Pons (tissue), 1 donor: ENCODE measurements at places on chromosomes 5 and 9.
A peak's percentile ranks its signal among the peaks of the same experiment; 100 is the strongest.

DNA sequence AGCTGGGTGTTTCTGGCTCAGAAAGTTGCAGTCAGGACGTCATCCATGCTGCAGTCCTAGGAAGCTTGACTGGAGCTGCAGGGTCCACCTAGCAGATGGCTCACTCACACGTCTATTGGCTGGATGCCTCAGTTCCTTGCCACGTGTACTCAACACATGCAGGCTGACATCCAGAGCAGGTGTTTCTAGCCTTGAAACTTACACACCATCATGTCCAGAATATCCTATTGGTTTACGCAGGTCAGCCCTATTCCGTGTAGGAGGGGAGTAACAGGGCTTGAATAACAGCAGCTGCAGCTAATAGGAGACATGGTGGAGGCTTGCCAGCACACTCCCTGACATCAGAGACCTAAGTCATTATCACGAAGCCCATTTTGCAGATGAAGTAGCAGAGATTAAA, 473.5 kb downstream of the ACTL7B start:
- DNase-seq = no peak

GRCh38 chr9:92669527-92669889, 423 bp downstream of the IPPK start:
- DNase-seq = no peak

- DNase-seq = no peak
Observed at GRCh38 chr9:128588581-128589233, 36.3 kb downstream of the SPTAN1 start.

GRCh38 chr5:170748951-170749471, 34.5 kb upstream of the GABRP start:
- DNase-seq = no peak

DNA sequence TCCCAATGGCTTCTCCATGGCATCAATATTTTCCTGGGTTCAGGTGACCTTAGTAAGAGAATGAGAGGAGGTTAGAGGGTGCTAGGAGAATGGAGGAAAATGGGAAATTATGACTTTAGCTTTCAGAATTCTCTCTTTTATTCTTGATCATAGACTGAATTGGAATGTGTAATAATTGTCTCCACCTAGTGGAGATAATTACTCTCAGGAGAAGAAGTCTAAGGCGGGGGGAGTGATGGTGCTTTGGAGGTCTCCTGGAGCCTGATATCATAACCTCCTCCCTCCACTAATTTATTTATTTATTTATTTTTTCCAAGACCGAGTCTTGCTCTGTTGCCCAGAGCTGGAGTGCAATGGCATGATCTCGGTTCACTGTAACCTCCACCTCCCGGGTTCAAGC, 221.3 kb downstream of the GRIA1 start:
- DNase-seq = no peak

- no peak for DNase-seq
Observed at GRCh38 chr5:168910874-168911273, 331.7 kb upstream of the PANK3 start.

DNA sequence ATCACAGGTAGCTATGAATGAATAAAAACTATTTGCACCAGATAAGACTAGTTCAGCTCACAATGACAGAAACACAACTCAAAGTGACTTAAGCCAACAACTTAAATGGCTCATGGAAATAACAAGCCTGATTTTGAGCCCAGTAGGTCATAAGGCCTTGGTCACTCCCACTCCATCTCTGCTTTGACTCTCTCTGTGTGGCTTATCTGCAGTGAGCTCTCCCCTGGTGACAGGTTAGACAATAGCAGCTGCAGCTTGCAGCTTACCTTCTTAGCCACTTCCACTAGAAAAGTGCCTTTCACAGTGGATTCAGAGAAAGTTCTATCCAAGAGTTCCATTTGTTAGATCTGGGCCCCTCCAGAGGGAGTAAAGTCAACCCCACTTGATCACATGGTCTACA, 315.7 kb downstream of the RAB3C start:
- no peak for DNase-seq

DNA sequence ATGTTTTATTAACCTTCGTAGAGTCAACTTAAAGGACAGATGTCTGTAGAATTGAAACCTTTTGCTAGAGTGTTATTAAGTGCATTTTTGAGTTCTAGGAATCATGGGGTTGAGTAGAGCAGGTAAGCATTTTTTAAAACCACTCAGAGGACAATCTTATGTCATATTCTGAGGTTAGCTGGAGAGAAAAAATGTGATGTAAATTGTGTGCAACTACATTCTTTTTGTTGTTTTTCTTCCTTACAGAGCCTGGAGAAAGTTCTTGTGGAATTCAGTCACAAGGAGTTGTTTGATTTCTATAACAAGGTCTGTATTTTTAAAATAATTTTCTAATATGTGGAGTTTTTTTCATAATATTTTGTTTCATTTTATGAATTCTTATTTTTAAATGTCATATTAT, 206.4 kb downstream of the COMMD10 start:
- no peak for DNase-seq

GRCh38 chr9:101705135-101705661, 33.2 kb downstream of the GRIN3A start:
- peak; percentile 36 for DNase-seq

GRCh38 chr5:175378444-175379028, 65.4 kb downstream of the DRD1 start:
- no peak for DNase-seq

GRCh38 chr9:137476856-137477255, 17.7 kb upstream of the NSMF start:
- DNase-seq = no peak

DNA sequence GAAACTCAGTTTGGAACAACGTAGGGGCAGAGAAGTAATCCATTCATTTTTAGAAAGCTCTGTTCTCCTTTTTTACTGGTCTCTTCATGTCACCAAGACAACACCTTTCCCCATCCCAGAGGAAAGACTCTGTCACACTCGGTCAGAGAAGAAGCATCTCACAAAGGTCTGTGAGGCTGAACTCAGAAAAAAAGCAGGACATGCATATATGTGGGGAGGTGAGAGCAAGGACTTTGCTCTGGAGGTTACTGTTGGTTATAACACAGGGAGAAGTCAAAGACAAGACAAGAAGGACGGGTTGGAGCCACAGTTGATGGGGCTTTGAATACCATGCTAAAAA, 19.2 kb upstream of the MTMR12 start:
- DNase-seq = no peak

- no peak for DNase-seq
Observed at GRCh38 chr5:141313711-141314110, 6.9 kb downstream of the TAF7 start.

- no peak for DNase-seq
Observed at GRCh38 chr5:153456354-153456753, 34.1 kb upstream of the GRIA1 start.

DNA sequence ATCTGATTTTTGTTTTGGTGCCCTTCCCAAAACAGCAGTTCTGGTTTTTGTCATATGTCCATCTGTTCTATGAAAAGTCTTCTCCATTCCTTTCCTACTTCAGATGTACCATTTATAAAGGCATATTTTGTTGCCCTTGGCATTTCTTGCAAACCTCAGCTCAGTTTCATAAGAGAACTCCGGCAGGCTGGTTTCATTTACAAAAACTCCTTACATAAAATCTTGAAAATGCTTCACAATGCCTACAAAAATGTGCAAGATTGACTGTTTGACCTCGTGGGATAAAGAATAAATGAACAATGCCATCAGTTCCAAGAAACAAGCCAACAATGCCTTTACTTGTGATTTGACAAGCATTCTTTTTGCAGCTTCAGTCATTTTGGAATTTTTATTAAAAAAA, 39.1 kb upstream of the CTNNAL1 start:
- DNase-seq = peak; percentile 5

DNA sequence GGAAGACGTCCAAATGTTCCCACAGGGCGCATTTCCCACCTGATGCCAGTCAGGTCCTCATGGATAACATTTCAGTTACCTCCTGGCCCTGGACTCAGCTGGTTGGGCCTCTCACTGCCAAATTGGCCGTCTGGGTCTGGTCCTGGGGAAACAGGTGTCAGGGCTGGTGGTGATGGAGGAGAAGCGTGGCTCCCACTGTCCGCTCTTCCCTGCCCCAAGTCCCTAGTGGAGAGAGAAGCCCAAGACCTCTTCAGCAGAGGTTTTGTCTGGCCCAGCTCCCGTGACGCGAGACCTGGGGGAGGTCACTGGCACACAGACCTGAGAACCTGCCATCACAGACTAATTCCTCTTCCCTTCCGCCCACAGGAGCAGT, 27.8 kb upstream of the PRDM12 start:
- no peak for DNase-seq

DNA sequence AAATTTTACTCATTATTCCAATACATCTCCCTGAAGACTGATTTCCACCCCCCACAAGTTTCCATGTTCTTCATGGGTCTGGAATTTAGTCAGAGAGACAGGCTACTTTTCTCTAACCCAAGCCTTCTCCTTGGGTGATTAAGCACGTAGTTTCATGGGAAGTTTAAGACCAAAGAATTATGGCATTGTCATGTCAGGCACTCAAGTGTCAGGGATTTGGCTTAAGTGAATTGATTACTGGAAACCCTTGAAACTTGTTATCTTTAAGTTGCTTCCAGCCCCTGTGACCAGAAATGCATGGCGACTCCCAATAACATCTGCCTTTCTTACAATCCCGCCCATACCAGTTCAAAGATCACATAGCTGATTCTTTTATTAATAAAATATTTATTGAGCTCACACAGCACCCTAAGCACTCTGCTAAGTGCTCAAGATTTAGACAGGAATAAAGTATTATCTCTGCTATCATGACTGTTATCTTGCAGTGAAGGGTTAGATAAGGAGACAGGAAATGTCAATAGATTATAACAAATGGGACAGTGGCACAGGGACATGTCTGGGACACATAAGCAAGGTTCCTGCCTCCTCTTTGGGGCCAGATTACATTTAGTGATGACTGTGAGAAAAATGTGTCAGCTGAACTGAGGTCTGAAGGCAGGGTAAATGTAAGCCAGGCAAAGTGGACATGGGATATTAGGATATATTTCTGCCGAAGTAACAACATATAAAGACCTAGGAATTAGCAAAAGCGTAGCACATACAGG, 241.2 kb upstream of the TNC start:
- no peak for DNase-seq
